ENCODE measurements at places on chromosomes 5 and 9. TPM values are rescaled to one million over a fixed set of nuclear protein-coding genes. Genes with fewer than 3 reads are reported as not detected.

The NTRK2 gene
- 2.1 TPM for polyA plus RNA-seq

The SPATA31C1 gene
- polyA plus RNA-seq, result not detected

The CCDC183 gene
- 0.20 TPM for polyA plus RNA-seq

The SPATA6L gene
- polyA plus RNA-seq, result 0.43 TPM

- DNase-seq, result no peak
These were observed 120.6 kb downstream of the HMHB1 start for GRCh38 chr5:143932584-143932983.

DNA sequence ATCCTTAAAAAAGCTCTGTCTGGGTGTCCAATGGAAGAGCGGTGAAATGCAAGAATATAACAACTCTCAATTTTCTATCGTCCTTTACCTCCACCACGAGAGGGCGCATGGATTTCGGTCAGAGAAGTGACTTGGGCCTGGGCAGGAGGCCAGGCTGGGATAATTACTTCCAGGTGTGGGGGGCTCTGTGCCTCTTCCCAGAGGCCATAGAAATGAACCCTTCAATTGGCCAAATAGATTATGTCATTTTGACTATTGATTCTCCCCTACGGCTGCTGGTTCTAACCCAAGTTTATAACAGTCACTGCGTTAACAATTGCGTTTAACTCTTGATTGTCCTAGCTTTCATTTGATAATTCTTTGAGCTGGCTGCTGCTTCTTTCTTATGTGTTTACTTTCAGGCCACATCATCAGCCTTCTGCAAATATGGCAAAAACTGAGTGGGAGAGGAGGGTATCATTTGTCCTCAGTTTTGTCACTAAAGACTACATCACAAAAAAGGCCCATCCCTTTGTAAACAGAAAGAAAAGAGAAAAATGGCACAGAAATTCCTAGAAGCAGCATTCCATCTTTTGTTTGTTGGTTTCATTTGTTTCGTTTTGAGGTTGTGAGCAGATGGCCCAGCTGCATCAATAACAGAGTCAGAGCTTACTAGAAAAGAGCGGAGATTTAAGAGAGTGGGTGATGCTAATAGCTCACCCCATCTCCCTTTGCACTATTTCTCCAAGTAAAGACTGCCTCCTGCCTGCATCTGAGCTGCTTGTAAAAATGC is 45.4 kb upstream of the ZFR start:
- no peak for DNase-seq

DNA sequence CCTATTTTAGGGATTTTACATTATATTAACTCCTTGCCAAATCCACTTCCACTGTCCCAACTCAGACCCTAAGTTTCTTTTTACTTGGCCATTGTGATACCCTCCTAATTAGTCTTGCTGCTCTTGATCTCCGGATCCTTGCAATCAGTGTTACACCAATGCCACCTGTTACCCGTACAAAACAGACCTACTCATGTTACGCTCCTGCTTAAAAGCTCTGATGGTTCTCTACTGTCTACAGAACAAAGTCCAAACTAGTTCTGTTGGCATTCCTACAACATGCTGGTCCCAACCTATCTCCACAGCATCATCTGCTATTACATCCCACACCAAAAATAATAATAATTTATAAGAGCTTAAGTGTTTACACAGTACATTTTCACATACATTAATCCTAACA is 9.8 kb downstream of the ECPAS start:
- DNase-seq, result no peak

- DNase-seq, result no peak
These were observed 58.3 kb downstream of the CYFIP2 start for GRCh38 chr5:157324237-157324636.

All from BJ (cell line).